Activated CD4-positive, alpha-beta T cell treated with anti-CD3 and anti-CD28 coated beads, Interleukin-2, Interleukin-6, amounts not matched to agents 100 ng/mL and 50 ng/mL, durations not matched to agents 16 hours and 8 hours (primary cell): ENCODE measurements at places on chromosomes 6 and 20.

DNA sequence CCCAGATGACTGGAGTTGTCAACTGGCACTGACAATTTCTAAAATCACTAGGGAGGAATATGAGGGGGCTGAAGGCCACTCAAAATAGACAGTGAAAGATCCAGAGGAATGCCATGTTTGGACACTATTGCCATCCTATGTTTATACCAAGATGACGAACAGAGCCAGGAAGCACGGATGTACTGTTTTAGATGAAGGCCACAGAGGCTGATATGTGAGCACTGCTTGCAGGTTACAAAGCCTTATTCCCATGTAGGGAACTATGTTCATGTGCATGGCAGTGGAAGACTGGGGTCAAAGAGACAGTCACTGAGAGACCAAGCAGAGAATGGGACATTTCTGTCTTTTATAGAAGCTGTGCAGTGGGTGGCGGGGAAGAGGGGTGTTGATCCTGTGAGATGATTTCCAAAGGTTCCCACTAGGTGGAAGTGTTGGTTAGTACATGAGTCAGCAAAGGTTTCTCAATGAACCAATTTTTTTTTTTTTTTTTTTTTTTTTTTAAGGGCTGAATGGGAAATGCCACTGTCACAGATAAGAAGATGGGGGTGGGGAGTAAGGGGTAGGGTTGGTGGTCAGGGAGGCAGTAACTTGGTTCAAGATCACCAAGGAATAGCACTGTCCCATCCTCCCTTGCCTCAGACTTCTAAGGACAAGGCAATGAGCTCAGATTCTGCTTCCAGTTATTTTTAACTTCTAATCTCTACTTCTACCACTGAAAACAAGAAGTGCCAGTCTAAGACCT lies 46.7 kb upstream of the MOCS1 start:
- peak; percentile 20 for DNase-seq

GRCh38 chr6:161736326-161736725 lies 462.5 kb upstream of the AGPAT4 start:
- DNase-seq: no peak

DNA sequence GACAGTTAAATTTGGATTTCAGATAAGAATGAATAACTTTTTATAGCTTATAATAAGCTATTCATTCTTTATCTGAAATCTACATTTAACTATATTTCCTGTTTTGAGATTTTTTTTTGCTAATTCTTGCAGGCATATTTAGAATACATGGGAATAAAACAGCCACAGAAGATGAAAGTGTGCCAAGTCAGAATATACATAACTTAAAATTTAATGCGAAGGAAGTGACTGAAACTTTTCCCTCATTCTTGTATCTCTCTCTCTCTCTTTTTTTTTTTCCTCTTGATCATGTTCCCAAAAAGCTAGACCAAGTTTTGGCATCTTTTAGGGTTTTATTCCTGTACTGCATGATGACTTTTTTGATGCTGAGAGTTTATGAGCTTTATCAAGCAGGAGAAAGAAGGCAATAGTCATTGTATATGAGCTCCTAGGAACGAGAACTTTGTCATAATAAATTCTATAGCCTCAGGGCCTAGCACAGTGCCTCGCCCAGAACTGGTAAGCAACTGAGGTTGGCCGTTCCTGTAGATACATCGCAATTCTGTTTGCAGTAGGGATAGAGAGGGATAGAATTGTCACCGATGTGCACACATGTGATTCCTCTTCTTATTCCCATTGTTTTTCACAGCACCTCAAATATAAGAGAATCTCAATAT lies 205.2 kb downstream of the MYLK4 start:
- DNase-seq: no peak

DNA sequence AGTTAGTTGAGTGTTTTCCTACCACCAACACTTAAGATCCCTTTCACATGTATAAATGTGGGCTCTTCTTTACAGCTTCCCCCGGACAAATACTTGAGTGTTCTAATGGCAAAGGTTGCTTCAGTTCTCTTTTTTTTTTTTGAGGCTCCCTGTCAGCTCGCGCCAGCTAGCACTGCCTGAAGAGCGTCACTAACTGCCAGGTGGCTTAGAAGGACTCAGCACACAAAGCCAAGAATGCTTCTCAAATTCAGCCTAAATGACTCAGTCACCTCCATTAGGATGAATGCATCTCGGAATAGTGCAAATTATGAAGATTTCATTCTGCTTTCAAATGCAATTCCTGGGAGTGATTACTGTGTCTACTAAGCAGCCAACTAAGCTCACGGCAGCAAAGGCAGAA lies 150.7 kb upstream of the BTBD3 start:
- no peak for DNase-seq

GRCh38 chr6:168890981-168891365 lies 362.7 kb downstream of the THBS2 start:
- DNase-seq: no peak

GRCh38 chr6:25558155-25558817 lies 93.7 kb upstream of the SCGN start:
- DNase-seq: no peak

- DNase-seq: no peak
Measured at GRCh38 chr6:17417817-17418216, 24.4 kb downstream of the CAP2 start.

DNA sequence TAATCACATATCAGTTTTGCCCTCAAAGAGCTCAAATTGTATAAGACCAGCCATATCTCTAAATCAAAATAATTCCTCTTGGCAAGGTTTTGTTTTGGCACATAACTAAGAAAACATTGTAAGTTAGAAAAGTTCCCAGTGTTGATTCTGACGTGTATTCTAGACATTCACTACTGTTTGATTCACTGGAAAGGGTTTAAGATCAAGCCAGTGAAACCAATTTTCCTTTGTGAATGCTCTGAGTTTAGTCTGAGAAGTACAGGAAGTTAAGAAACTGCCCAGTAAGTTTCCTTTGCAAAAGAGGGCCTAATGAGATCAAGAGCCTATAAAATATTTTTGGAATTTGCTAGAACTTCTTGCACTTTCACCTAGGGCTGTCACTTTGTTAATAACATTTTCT lies 143.0 kb downstream of the FNDC1 start:
- DNase-seq: no peak

DNA sequence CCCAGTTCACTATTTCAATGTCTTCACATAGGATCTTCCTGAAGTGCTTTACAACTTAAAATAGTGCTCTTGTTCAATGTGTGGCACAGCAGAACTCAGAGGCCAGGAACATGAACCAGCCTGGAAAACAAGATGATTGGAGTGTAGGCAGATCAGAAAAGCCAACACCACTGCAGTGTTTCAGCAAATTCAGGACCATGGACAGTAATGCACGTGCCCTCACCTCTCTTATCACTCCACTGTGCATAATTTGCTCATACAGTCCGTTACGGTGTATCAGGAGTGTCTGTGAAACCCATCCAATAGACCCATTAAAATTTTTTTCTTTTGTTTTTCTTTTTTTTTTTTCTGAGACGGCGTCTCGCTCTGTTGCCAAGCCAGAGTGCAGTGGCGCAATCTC lies 27.6 kb upstream of the HACE1 start:
- DNase-seq: peak; percentile 5

- DNase-seq: no peak
Measured at GRCh38 chr6:1208876-1209275, 103.0 kb upstream of the FOXQ1 start.

DNA sequence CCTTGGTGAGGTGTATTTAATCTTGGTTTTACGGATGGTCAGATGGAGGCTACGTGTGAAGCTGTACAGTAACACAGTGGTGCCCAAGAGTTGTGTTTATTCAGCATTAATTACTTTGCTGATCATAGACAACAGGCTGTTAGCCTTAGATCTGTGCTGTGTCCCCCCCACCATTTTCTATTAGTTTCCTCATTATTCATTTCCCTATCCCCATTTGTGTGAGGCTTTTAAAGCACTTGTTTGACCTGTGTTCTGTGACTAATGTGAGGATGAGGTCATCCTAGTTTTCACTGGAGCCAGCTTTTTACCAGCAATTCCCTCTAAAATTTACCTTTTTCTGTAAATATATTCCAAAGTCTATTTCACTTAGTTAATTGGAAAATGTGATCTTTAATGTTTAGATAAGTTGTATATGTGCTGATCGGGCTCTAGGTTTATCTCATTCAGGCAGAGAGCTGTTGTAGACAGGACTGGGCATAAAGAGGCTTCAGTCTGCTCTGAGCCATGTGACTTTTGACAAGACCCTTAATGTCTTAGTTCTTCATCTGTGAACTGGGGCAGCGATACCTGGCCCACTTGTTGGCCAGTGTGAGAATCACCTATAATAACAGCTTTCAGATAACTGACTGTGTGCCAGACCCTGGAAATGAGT lies 8.4 kb downstream of the MAPRE1 start:
- no peak for DNase-seq

DNA sequence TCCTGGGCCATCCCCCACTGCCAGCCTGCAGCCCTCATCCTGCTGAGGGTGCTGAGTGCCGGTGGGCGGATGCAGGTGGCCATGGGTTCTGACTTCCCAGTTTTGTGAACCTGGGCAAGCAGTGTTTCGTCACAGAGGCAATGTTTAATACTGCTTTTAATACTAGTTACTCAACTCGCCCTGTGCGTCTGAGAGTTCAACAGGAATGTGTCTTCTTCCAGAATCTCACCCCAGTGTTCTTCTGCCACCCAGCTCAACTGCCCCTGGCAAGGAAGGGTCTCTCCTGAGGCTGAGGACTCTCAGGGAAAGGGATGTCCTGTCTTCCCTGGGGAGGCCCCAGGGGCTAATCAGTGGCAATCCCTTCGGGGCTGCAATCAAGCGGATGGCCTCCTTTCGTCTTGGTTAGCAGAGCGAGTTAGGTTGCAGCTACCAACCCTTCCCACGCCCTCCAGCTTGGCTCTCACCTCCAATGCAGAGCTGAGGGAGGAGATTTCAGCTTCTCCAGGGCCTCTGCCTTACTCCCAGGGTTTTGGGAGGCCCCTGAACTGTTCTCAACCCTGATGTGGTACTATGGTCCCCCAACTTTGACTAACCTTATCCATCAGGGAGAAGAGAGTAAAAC lies 2.0 kb downstream of the KCNK16 start:
- no peak for DNase-seq

DNA sequence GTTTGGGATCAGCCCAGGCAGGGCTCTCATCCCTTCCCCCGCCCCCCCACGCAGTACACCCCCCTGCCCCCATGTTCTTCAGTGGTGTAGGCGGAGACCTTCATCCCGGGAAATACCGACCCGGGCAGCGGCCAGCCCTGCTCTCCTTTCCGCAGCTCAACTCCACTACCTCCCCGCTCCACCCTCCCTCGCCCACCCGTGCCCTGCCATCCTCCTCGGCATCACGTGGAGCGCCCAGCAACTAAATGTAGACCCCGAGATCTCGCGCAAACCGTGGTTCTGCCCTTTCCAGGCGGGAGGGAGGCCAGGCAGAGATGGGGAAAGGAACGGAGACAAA lies 1932.2 kb upstream of the DEFB115 start:
- no peak for DNase-seq

- no peak for DNase-seq
Measured at GRCh38 chr6:156545931-156546330, 231.2 kb upstream of the ARID1B start.

DNA sequence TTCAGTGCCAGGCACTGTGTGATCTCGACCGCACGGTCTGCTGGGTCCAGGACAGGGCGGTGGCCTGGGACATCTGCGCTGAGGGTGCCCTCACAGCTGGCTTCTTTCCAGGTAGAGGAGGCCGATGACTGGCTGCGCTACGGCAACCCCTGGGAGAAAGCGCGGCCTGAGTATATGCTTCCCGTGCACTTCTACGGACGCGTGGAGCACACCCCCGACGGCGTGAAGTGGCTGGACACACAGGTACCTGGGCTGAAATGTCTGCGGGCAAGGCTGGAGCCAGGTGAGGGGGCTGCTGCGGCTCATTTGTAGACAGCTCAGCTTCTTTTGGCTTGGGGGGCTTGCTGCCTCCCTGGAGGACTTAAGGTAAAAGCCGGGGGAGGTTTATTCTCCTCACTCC lies 26.6 kb downstream of the PYGB start:
- DNase-seq: no peak

DNA sequence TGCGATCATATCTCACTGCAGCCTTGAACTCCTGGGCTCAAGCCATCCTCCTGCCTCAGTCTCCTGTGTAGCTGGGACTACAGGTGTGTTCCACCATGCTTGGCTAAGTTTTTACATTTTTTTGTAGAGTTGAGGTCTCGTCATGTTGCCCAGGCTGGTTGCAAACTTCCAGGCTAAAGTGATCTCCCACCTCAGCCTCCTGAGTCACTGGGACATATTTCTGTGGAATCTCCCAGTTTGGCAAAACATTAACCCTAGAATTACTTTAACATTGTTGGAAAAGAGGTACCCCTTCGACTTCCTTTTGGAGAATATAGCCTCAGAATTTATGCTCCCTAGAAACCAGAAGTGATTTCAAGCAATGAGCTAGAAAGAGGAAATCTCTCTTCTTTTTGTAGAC lies 57.2 kb downstream of the SHLD1 start:
- no peak for DNase-seq

GRCh38 chr6:137697267-137697938 lies 169.7 kb upstream of the TNFAIP3 start:
- no peak for DNase-seq

DNA sequence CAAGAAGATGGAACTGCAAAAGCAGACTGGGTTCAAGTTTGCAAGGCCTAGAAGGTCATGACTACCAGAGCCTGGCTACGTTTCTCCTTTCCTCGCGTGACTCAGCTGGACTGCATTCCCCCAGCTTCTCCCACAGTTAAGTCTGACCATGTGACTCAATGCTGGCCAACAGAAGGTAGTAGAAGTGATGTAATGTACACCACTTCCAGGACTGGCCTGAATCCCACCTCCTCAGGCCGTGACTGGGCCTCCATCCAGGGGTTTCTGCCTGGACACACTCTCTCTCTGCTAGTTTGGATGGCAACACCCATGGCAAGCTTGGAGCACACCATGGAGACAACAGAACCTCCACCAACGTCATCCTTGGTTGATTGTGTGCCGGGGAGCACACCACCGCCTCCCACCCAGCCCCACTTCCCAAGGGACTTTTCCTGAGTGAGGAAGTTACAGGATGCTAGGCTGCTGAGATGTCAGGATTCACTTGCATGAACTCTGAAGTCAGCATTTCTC lies 112.0 kb upstream of the CDYL start:
- no peak for DNase-seq

DNA sequence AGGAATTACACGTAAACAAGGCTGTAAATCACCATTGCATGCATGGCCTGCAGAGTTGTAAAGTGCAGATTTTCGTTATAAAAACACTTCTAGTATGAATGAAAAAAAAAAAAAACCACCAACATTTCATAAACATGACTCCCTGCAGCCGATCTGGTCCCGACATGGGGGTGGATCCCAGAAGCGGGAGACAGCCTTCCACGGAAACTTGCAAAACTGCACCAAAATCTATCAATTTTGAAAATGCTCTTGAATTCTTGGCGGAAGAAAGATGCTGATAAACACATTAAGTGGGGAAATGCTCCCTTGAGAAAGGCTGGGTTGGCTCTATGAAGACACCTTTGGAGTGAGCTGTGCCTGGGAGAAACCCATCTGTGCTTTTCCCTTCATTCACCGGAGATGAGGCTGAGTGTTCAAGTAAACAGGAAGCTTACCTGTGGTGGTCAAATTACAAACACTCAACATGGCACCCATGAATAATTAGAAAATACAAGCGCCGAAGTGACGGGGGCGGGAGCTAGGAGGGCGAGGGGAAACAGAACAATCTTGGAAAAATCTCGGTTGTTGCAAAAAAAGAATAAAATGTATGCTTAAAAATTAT lies 845 bp upstream of the ANKRD60 start:
- no peak for DNase-seq
